ENCODE measurements at places on chromosomes 5 and 9.

- DNase-seq: no peak
Measured at GRCh38 chr5:30104872-30105596, 1088.5 kb upstream of the CDH6 start.

DNA sequence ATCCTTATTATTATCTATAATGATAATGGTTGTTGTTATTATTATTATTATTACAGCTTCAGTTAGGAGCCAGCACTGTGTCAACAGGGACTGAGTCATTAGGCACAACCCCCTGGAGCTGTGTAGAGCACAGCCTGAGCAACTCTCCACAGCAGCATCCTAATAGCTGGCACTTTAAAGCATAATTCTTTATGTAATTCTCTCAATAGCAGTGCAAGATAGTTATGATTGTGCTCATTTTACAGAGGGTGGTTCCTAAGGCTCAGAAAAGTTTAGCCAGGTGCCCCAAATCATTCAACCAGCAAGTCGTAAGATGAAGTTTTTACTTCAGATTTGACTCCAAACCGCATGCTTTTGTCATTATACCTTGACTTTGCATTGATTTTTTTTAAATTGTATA is 390.3 kb downstream of the ANXA1 start:
- DNase-seq: no peak

DNA sequence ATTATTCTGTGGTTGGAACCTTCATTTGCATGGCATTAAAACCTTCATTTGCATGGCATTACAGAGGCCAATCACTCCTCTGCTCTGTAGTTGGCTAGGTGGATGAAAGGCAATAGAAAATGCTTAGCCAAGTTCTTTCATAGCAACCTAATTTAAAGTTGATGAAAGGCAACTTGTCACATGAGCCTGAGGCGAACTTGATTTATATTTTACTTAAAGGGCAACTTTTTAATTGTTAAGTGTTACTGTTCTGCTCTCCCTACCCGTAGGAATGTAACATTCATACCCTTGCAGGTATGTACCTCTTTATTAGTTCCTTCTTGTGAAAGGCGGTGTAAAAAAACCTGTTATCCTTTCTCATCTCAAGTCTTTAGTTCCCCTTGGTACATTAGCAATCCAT is 7.9 kb upstream of the ERMP1 start:
- no peak for DNase-seq

DNA sequence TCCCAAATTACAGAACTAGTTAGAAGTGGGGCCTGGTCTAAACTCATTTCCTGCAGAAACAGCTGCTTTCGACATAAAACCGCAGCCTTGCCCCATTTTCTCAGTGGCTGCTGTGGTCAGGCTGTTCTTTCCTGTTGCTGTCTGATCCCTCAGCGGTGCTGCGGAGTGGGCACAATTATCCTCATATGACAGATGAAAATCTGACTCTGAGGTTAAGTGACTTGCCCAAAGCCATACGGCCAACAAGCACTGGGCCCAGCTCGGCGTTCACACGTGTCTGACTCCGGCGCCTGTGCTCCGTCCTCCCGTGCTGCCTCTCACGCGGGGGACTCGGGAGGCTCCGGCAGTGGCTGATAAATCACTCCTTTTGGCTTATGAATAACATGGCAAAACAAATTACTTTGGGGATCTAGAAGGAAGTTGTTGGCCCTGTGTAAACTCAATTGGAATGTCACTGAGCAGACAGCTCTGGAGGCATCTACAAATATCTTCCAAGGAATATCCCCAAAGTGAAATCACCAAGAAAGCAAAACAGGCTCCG is 142.6 kb upstream of the LMX1B start:
- no peak for DNase-seq

DNA sequence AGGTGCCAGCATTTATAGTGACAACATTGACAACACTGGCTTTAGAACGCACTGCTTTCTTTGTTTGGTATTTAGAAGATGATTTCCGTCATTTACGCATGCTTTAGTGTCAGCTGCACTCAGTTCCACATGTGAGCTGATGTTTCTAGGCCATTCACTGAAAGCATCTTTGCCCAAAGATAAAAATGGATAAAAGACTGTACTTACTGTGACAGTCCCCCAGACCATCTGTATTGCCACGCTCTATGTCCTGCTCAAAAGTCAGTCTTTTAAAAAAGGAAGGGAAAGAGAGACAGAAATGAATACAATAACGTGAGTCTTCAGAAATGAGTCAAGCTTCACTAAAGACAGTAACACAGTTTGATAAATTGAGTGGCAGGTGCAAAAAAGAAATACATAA is 99.3 kb downstream of the SEMA6A start:
- no peak for DNase-seq

- no peak for DNase-seq
Measured at GRCh38 chr5:90675222-90675621, 116.6 kb downstream of the ADGRV1 start.

DNA sequence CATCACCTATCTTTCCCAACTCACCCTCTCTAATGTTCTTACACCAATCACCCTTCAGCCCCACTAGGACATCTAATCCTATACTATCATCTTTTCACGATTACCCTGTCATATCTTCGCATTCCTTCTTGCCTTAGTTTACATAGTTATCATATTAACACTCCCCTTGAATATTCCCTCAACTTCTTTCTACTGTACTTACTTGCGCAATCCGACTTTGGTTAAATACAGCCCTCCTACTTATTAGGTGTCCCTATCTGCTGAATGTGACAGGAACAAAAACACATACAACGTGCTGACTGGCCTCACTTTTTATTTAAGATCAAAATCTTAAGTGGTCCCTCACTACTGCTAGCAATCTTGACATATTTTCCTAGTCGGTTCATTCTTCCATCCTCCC is 19.5 kb upstream of the HK3 start:
- no peak for DNase-seq

DNA sequence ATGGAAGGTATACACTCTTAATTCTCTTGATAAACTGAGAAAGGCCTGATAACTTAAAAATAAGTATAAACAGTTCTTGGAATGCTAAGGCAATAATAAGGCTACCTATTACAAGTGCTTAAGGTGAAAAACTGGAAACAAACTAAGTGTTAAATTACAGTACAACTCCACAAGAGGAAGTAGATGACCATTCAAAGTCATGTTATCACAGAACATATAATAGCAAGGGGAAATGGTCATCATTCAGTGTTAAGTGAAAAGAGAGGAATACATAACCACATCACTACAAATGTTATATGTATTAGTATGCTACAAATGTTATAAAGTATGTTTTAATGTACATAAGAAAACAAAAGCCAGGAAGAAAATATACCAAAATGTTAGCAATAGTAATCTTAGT is 135.9 kb downstream of the CCDC192 start:
- DNase-seq: no peak

DNA sequence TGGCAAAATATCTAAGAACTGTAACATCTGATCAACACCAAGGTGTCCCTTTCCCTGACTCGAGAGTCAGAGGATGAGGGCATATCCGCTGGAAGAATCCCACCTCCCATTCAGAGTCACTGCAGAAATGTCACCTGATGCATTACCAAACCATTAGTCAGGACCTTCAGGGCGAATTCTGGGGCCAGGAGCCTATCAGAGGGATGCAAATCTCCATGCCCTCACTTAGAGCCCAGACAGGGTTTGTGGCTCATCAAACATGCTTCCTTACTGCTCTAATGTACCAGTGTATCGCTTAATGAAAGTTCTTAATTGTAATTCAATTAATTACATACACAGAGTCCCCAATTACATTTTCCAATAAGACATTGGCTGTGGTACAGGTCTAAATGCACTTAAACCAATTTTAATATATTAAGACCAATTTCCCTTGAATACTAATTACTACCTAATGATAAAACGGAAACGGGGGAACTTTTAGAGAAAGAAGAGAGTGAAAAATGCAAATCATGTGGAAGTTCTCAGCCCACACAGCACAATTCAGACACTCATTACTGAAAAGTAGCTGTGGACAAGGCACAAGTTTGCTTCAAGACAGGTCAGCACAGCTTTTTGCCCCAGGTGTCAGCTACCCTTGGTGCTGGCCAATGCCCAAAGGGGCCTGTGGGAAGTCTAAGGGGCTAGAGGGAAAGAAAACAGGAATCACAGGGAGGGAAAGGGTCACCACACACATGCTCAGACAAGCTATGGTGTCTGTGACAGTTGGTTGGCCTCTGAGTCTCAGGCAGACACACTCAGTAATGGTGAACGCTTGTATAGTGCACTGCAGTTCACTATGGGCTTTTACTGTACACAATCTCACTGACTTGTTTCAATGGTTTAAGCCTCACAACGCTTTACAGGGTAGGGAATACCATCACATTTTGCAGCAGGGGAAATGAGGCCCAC is 211.6 kb downstream of the MAPKAP1 start:
- DNase-seq: no peak

DNA sequence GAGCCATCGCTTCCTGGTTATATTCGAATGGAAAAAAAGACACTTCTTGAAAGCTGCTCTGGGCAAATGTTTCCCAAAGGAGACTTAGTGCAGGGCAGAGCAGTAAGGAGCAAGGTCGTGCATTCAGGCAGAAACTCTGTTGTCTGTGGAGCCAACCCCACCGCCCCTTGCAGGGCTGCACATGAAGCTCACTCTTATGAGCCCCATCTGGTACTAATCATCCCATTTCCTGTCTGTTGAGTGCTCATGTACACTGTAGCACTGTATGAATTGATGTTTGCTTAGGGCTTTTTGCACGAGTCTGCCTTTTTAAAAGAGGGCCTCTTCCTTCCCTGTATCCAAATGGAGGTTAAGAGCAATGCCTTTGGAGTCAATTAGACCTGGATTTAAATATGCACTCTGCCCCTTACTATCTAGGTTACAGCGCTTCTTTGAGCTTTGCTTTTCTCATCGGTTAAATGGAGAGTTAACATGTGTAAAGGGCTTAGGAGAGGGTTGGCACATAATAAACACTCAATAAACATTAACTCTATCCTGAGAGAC is 25.4 kb downstream of the HMHB1 start:
- peak; percentile 70 for DNase-seq

DNA sequence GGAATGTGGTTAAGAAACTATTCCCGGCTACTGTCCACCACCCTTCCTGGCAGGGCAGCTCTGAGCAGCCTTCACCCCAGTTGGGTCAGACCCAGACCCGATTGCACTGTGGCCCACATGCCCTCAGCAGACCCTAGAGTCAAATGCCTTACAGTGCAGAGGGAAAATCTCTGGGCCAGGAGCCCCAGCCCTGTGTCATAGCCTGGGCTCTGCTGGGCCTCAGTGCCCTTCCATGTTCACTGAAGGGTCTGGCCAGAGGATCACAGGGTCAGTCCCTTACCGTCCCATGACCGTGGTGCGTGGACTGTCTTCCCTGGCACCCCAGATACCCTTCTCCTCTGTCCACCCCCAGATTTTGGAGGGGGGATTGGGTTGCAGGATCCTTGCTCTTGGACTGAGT is 73.5 kb upstream of the COL5A1 start:
- no peak for DNase-seq

DNA sequence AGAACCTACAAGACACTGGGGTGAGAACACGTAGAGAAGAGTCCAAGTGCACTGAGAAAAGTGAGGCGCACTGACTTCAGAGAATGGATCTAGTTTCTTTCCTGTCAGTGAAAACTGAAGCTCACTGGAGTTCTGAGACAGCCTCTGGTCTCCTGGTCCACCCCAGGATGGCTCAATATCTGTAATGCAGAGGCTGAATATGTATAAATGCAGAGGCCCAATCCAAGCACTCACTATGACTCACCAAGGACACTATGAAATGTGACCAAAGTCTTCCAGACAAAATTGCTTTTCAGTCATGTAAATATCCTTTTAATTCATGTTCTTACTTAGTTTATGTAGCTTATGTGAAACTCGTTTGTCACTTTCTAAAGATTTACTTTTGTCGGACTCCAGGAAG is 53.8 kb downstream of the NFIB start:
- DNase-seq: no peak

DNA sequence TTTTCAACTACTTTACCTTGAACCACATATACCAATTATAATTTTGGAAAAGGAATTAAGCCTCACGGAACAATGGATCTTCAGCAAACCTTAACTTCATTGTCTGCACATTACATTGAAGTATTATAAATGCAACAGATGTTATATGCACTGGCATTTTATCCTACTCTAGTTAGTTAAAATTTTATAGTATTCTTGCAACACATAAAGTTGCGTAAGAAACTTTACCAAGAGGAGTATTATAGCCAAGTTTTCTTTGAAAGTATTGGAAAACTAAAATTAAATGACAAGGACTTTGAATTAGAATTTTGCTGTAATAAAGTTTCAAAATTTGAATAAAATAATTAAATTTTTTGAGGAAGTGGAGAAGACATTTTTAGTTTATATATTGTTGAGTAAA is 63.4 kb upstream of the SREK1 start:
- DNase-seq: peak; percentile 2

- DNase-seq: peak; percentile 77
Measured at GRCh38 chr5:458547-459353, 15.8 kb downstream of the EXOC3 start.

DNA sequence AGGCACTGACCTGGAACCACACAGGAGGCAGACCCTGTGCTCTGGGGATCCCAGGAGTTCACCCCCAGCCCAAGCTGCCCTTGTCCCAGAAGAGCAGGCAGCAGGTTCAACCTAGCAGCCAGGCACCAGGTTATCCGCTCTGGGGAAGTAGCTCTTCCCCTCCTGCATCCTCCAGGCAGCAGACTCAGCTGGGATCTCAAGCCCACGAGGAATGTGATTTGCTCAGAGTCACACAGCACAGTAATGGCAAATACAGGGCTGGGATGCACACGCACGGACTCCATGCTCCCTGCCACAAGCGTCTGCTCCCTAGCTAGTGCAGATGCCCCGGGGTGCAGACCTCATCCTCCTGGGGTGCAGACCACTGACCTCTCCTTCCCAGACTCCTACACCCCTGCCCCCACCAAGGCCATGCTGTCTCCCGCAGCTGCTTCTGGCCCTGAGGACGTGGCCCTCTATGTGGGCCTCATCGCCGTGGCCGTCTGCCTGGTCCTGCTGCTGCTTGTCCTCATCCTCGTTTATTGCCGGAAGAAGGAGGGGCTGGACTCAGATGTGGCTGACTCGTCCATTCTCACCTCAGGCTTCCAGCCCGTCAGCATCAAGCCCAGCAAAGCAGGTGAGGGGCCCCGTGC is 25.5 kb downstream of the HK3 start:
- no peak for DNase-seq

DNA sequence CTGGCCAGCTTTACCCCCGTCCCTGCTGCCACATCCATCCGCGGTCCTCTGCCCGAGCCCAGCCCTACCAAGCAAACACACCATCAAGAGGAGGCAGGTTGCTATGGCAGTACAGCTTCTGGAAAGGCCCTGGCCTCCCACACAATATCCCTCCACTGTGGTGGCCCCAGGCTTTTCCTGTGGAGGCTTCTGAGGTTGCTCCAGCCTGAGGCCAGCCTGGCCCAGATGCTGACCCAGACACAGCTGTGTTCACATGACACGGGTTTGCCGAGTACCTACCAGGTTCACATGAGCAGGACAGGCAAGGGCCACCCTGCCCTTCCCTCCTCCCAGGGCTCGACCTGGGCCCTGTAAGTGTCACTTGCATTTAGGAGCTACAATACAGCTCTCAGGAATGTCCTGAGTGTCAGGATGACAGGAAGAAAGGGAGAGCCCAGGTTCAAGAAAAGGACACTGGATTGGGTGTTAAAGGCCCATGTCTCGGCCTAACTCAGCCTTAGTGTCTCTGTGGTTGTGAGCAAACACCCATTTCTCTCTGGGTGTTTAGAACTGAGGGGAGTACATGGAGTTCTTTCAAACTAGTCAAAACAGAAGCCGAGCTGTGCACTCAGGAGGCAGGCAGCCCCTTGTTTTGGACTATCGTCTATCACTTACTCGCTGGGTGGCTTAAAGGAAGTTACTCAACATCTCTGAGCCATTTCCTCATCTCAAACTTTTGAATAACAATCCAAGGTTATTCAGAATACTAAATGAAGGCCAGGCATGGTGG is 40.2 kb downstream of the NAIF1 start:
- DNase-seq: no peak

All from AG08395 (cell line).